ENCODE measurements at places on chromosomes 2 and 18.

DNA sequence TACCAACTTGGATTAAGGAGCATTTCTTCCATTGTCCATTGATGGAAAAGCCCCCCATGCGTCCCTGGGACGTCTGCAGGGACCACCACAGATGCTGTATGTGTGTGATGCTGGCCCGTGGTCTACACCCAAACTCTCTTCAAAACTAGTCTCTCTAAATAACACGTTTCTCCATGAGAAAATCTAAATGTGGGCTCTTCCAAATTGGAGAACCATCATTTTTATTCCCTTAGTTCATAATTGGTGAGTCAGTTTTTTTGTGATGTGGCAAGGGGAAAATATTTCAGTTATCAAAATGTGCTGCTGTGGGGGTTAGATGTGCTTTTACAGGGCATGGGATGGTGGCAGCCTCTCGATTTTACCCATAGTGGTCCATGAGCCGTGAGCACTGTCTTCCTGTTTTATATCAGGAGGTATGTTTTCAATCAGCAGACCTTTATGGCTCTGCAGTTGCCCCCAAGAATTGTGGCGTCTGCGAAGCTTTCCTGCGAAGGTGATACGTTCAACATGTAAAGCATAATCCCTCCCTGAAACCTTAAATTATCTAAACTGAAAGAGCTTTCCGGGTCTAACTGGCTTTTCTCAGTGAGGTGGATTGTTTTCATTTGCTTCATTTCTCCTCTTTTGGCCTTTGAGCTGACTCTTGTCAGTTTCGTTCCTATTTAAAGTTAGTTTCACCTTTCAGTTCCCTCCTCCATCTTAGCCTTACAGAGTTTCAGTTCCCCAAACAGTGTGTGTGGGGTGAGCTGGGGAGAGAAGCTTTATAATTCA lies 78.4 kb downstream of the SETBP1 start:
- no peak for DNase-seq

GRCh38 chr18:8116341-8117005 lies 492.8 kb upstream of the RAB12 start:
- no peak for DNase-seq

GRCh38 chr18:77203071-77203470 lies 46.6 kb upstream of the GALR1 start:
- DNase-seq = no peak

DNA sequence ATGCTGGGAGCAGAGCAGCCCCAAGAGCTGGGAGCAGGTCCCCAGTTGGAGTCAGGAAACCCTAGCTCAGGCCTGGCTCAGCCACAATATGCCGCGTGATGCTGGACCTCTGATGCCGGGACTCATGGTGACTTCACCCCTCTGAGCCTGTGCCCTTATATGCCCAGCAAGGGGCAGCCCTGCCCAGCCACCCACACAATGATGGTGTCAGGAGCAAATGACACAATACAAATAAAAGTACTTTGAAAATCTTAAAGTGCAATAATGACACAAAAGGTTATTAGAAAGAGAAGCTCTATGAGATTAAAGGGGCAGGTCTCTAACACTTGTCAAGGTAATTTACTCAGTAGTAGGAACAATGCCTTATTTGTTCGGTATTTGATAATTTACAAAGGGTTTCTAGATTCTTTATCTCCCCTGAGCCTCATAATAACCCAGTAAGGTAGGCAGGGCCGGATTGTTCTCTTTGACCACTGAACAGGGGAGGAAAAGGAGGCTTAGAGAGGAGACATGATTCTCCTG lies 18.3 kb upstream of the KIF3C start:
- DNase-seq = no peak

- no peak for DNase-seq
These were observed 100.5 kb upstream of the MGAT5 start for GRCh38 chr2:134153294-134153880.

GRCh38 chr2:49837561-49838293 lies 683.4 kb upstream of the FSHR start:
- DNase-seq = no peak

GRCh38 chr2:128363934-128364361 lies 45.3 kb upstream of the HS6ST1 start:
- no peak for DNase-seq

DNA sequence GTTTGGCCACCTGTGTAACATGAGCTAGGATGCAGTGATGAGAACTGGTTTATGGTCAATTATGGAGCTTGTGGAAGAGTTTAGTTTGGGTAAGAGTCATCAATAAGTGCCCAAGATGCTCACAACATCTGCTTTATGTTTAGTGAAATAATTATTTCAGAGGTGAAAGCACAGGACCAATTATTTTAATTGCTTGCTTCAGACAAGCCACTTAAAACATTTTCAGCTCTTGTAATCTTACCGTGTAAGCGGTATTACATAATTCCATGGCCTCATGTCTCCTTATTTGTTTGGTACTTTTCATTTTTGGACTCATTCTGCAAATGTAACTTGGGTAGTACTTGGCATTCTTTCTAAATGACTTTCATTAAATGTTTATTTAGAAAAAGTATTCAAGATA lies 5.4 kb downstream of the B3GNT2 start:
- no peak for DNase-seq

GRCh38 chr2:223000872-223001796 lies 50.9 kb upstream of the KCNE4 start:
- no peak for DNase-seq

GRCh38 chr2:222523783-222524544 lies 99.6 kb downstream of the SGPP2 start:
- no peak for DNase-seq

GRCh38 chr18:79309614-79310358 lies 85.9 kb upstream of the NFATC1 start:
- no peak for DNase-seq

DNA sequence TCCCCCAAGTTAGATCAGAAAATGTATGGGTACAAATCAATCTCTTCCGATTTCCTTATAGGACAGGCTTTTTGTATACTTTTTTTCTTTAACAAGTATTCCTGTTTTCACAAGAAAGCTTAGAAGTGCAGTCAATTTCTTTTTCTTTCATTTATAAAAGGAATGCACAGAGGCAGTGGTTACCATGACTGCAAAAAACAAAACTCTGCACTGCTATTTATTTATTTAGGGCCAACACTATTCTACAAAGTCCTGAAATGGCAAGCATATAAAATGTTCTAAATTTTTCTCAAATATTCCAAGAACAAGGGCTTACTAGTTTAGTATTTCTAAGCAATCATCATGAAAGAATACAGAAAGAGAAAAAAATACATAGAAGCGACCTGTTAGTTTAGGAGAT lies 22.2 kb downstream of the ATAD2B start:
- no peak for DNase-seq

GRCh38 chr18:57951117-57951796 lies 92.8 kb upstream of the NEDD4L start:
- no peak for DNase-seq

DNA sequence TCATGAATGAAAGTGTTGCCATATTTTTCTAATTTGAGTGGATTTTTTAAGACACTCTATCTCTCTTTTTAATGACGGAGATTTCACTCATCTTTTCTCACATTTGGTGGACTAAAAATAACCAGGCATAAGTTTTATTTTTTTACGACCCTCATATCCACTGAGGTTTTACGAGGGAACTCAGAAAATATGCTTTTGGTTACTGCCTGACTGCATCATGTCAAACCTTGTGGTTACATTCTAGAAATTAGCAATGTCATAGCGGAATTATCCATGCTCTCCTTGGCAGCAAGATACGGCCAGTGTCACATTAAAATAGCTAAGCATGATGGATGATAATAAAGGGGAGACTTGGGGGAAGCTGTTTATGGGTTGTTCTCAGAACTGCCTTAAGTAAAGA lies 428.6 kb upstream of the FSHR start:
- DNase-seq = no peak

DNA sequence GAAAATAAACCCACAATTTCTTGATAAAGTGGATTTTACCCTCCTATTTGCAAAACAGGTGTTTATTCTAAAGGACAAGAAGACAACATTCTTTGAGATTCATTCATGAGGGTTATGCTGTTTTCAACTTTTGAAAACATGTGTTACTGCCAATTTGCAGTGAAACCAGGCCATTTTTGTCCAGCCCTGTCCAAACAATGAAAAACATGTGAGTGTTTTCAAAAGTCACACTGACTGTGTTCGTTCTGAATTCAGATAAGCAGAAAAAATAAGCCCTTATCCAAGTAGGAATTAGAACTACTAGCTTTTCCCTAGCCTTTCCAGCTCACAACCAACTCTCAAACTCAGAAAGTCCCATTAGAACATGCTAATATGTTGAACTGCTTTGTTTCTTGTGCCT lies 148.1 kb upstream of the PID1 start:
- no peak for DNase-seq

DNA sequence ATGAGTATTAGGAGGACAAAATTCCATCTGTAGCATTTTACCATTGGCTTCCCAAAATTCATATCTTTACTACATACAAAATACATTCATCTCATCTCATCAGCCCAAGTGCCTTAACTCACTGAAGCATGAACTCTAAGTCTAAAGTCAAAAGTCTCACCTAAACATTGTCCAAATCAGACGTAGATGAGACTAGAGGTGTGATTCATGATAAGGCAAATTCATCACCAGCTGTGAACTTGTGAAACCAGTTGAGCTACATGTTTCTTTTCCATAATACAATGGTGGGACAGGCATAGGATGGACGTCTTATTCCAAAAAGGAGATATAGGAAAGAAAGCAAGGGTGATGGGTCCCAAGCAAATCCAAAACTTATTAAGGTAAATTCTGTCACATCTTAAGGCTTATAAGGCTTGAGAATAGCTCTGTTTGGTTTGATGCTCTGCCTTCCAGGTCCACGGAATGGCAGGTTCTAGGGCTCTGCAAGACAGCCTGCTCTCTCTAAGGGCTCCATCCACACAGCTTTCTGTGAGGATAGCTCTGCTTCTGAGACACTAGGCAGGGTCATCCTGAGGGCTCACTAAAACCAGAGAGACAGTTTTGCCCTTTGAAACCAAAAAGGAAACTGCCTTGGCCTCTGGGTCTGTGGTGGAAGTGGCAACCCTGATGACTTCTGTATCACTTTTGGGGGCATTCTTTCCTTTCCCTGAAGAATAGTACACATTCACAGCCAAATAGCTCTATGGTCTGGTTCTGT lies 9.6 kb downstream of the IFIH1 start:
- no peak for DNase-seq

- DNase-seq = no peak
These were observed 22.0 kb downstream of the PDCL3 start for GRCh38 chr2:100584816-100585215.

GRCh38 chr2:96655526-96655925 lies 13.0 kb downstream of the FER1L5 start:
- DNase-seq = no peak

GRCh38 chr2:192696857-192697256 lies 502.1 kb upstream of the TMEFF2 start:
- DNase-seq = no peak

DNA sequence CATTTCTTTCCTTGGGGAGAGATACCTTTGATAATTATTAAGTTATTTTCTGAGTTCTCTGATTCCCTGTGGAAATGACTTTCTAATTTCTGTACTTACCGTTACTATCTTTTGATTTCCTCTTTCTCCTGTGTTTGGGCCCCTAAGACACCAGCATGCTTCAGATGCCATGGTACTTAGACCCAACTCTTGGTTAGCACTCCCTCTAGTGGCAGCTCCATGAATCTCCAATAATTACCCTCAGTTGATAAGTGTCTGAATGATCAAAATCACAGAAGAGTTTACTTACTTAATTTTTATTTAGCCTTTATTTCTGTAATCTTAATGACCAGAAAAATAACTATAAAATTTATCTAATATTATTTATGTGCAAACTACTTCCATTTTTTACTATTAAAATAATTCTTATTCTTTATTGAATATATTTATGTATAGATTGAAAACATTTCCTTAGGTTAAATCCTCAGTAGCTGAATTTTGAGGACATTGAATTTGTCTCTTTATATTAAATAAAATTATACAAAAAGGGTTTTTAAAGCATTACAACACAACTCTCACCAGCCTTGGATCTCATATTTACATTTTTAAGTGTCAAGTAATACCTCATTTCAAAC lies 300.4 kb downstream of the KCNS3 start:
- peak; percentile 67 for DNase-seq

DNA sequence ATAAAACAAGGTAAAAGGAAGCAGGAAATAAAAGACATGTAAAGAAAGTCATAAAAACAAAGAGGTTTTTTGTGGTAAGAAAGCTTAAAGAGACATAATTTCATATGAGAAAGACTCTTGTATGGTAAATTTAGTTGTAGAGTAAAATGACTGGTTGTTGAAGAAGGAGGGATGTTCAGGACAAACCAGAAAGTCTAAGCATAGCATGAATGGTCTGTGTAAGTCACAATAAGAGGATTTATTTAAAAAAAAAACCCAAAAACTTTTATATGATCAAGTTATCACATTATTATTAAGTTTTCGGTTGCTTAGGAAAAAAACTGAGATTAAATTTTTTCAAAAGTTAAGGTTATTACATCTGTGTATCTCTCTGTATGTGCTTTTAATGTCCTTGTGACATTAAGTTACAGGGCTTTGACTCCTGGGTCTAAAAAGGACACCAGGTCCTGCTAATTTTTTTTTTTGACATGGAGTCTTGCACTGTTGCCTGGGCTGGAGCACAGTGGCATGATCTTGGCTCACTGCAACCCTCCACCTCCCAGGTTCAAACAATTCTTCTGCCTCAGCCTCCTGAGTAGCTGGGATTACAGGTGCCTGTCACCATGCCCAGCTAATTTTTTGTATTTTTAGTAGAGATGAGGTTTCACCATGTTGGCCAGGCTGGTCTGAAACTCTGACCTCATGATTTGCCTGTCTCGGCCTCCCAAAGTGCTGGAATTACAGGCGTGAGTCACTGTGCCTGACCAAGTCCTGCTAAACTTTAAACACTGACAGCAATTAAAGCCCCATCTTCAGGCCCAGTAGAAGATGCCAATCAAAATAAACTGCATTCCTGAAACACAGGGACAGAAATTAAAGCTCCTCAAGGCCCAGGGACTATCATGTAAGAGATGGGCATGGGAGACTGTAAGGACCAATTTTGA lies 14.2 kb upstream of the OXER1 start:
- peak; percentile 6 for DNase-seq

DNA sequence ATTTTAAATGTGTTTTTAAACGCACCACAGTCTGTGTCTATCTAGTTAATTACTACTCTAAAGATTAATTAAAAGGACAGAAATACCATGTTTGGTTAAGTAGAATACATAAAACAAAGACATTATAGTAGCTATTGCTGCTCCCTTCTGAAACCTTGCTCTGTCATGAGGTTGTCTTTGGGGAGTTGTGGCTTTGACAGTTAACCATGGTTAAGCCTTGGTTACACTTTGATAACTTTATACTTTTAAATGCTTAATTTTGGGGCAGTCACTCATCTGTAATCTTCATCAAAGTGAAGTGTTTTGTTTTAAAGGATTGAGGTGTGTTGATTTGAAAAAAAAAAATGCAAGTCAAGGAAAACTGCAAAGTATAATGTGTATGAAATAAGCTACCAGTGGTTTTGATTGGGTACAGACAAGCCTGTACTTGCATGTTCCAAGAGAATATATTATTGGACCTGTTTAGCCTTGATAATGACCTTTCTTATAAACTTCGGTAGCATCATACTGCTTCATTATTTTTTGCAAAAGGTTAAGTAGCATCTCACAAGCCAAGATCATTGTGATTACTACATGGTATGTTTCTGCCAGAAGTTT lies 29.8 kb upstream of the TBR1 start:
- no peak for DNase-seq

GRCh38 chr2:181904022-181904632 lies 12.6 kb downstream of the ITPRID2 start:
- peak; percentile 70 for DNase-seq
